Activated T-helper 1 cell treated with anti-CD3 and anti-CD28 coated beads, Interleukin-2, amount 50 U/mL, for 16 hours (primary cell): ENCODE measurements at places on chromosomes 5 and 9.

DNA sequence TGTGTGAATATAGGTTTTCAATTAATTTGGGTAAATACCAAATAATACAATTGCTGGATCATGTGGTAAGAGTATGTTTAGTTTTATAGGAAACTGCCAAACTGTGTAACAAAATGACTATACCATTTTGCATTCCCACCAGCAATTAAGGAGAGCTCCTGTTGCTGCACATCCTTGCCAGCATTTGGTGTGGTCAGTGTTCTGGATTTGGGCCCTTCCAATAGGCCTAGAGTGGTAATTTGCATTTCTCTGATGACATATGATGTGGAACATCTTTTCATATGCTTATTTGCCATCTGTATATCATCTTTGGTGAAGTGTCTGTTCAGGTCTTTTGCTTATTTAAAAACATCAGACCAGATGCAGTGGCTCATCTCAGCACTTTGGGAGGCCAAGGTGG is 11.6 kb upstream of the RFK start:
- no peak for DNase-seq

- DNase-seq: no peak
Observed at GRCh38 chr9:105842023-105842644, 147.8 kb downstream of the TMEM38B start.

GRCh38 chr9:123322273-123323195 is 33.5 kb upstream of the CRB2 start:
- DNase-seq: peak; percentile 36

DNA sequence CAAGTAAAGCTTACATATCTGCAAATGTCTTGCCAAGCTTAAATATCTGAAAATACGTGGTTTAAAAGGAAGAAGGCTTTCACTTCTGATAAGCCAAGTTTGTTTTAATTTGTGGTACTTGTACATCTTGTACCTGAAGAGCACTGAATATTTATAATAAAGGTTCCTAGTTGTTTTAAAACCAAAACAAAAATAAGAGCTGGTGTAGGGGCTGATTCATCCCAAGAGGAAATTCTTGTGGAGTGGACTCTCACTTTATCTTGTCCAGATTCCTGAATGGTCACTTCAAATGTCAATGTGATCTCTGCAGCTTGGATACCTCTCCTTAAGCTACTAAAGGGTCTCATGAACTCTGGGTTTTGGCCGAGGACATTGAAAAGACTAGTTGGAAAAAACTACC is 29.5 kb downstream of the MAMDC2 start:
- no peak for DNase-seq

DNA sequence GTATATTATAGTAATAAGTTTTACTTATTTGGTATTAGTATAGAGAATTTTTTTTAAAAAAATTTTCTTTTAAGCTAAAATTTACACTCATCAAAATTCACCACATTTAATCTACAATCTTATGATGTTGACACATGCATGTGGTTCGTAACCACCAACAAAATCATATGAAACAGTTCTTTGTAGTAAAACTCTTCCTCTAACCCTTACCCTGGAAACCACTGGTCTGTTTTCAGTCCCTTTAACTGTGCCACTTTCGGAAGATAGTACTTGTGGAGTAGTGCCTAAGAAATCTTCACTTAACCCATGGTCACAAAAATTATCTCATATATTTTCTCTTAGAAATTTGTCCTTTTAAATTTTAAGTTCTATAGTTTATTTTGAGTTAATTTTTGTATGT is 1498.8 kb downstream of the MAT2B start:
- DNase-seq: no peak
